ENCODE measurements at places on chromosomes 12 and 14.

- DNase-seq = no peak
Observed at GRCh38 chr12:131987552-131987951, 37.8 kb downstream of the EP400 start.

GRCh38 chr14:101600891-101601605 is 39.8 kb downstream of the DIO3 start:
- no peak for DNase-seq

GRCh38 chr12:3416670-3417069 is 74.3 kb upstream of the PRMT8 start:
- DNase-seq = no peak

GRCh38 chr14:58702441-58703160 is 64.8 kb downstream of the DACT1 start:
- no peak for DNase-seq

DNA sequence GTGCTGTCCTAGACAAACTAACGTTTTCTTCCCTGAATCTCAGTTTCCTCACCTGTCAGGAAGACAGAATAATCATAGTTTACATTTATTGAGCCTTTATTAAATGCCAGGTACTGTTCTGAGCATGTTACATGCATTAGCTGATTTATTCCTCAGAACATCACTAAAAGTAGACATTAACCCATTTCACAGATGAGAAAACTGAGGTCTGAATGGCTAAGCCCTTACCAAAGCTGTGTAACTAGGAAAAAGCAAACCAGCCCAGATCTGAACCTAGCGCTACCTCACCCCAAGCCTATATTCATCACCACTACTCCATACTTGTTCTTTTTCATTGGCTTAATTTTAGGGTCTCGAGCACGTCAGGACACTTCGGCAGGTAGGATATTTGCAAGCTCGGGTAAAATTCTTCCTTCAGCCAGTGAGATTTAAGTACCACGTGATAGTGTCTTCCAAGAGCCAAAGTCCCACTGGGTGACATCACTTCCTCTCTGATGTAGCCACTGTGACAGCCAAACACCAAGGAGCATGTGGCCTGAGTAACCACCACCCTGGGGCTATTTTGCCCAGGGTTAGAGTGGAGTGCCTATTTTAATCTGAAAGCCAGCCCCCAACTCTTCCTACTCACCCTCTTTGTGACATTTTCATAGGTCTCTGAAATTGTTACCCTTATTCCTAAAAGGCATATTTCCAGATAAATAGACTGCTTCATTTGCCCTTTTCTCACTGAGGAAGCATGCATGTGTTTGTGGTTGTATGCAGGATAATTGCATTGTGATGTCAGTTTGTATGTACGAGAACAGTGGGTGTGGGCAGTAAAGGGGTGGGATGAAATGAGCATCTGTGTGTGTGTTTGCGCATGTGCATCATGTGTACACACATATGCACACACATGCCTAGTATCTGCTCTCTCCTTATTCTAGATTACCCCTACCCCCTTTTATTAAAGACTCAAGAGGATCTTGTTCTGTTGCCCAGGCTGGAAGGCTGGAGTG is 62.2 kb upstream of the WSCD2 start:
- no peak for DNase-seq

DNA sequence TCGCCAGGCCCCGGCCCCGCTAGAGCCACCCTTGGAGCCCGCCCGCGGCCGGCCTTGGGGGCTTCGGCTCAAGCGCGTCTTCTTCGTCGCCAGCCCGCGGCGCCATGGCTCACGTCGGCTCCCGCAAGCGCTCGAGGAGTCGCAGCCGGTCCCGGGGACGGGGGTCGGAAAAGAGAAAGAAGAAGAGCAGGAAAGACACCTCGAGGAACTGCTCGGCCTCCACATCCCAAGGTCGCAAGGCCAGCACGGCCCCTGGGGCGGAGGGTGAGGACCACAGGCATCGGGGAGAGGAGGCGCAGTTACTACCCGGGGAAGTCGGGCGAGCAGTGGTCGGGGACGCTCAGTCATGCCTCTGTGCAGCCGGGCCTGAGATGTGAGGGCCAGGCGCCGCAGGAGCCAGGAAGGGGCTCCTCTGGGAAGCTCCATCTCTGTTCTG is 573 bp downstream of the ARL6IP4 start:
- DNase-seq = no peak

DNA sequence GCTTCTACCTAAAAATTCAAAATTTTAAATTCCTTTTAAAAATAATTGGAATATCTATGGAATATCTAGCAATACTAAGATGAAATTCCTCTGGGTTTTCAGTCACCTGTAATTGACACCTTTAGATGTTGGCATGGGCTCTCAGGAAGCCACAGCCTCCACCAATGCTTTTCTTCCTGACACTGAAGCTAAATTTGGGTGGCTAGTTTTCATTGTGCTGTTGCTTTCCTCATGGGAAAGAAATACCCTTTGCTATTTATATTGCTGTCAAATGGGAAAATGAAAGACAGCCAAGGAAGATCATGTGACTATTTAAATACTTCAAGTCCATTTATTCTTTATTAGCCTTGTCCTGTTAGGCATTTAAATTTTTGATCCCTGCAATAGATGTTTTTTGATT is 313.0 kb downstream of the NAV3 start:
- no peak for DNase-seq

DNA sequence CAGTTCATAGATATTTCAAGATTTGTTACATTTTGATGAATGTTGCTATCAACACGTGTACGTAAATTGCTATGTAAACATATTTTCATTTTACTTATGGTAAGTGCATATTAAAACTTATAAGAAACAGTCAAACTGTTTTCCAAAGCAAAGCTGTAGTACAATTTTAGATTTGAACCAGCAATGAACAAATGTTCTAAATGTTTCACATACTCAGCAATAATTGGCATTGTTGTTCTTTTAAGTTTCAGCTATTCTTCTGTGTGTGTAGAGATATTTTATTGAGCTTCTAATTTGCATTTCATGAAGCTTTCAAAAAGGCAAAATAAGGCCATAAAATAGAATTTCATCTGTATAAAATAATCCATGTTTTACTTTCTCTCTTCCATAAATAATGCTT is 1433.2 kb downstream of the LRFN5 start:
- no peak for DNase-seq

- DNase-seq = no peak
Observed at GRCh38 chr12:132286912-132287311, 42.5 kb downstream of the GALNT9 start.

- DNase-seq = no peak
Observed at GRCh38 chr14:67806246-67806645, 10.1 kb downstream of the ZFYVE26 start.

GRCh38 chr14:105363847-105364708 is 34.3 kb upstream of the TEX22 start:
- no peak for DNase-seq

GRCh38 chr12:94555687-94556086 is 94.7 kb downstream of the TMCC3 start:
- no peak for DNase-seq

- DNase-seq = no peak
Observed at GRCh38 chr12:78331753-78332152, 501.1 kb downstream of the NAV3 start.

DNA sequence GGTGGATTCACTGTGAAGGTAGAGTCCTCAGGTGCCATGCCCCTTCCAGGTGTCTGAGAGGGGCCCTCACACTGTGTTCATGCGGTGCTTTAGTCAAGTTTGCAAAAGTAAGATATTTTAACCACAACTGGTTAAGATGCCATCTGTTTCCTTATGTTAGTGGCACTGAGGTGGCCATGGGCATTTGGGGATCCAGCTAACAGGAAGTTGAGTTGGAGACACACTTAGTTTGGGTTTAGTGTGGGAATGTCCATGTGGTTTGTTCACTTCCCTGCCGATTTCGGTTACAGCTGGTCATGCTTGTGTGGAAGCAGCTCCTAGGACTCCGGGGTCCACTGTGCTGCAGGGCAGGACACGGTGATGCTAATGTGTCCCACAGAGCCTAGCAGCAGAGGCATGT is 17.3 kb upstream of the ABHD12B start:
- DNase-seq = no peak

Measured in hypothalamus (tissue), 51 donors.